Smooth muscle cell of the umbilical artery (primary cell): ENCODE measurements at places on chromosomes 5 and 9. TPM values are rescaled to one million over a fixed set of nuclear protein-coding genes. Genes with fewer than 3 reads are reported as not detected.

The IQGAP2 gene
- total RNA-seq = 4.3 and 51.4 TPM in 2 replicates

The PCDHGB4 gene
- 25.5 and 27.3 TPM in 2 replicates for total RNA-seq

The SLC6A7 gene
- total RNA-seq = not detected in 2 replicates

The MARCHF3 gene
- 58.2 and 73.6 TPM in 2 replicates for total RNA-seq

The CDKN2A gene
- 25.8 and 27.9 TPM in 2 replicates for total RNA-seq

The SAXO1 gene
- 0.05 TPM in 1 of 2 replicates, not detected in the other for total RNA-seq

The SPATA31C1 gene
- total RNA-seq = not detected in 2 replicates

The C5orf46 gene
- total RNA-seq = 16.0 and 16.8 TPM in 2 replicates

The BRD3OS gene
- total RNA-seq = 16.3 and 19.1 TPM in 2 replicates

The ABLIM3 gene
- total RNA-seq = 4.2 and 11.3 TPM in 2 replicates

The QRFP gene
- not detected in 2 replicates for total RNA-seq

The TMEM161B gene
- total RNA-seq = 14.3 and 17.1 TPM in 2 replicates

The SLC22A5 gene
- 4.2 and 4.8 TPM in 2 replicates for total RNA-seq

The MARVELD2 gene
- 0.30 and 1.3 TPM in 2 replicates for total RNA-seq

The NELFB gene
- total RNA-seq = 36.5 and 54.9 TPM in 2 replicates

The OR1J2 gene
- total RNA-seq = not detected in 2 replicates

The IL5 gene
- not detected in 2 replicates for total RNA-seq

The LCN9 gene
- total RNA-seq = not detected in 2 replicates

The MELK gene
- total RNA-seq = 3.0 and 20.4 TPM in 2 replicates

The TBC1D9B gene
- 52.9 and 90.9 TPM in 2 replicates for total RNA-seq

The OGN gene
- 0.59 TPM in 1 of 2 replicates, not detected in the other for total RNA-seq

The NXNL2 gene
- total RNA-seq = 0.89 and 0.97 TPM in 2 replicates

The FAM200C gene
- 4.8 and 5.1 TPM in 2 replicates for total RNA-seq

The SLC25A2 gene
- 0.28 and 0.30 TPM in 2 replicates for total RNA-seq

The DRD1 gene
- under 0.01 TPM in 1 of 2 replicates, not detected in the other for total RNA-seq

The GABRA1 gene
- total RNA-seq = 0.30 TPM in 1 of 2 replicates, not detected in the other

The ACTL7B gene
- total RNA-seq = not detected in 2 replicates

The PRRX2 gene
- 0.14 and 0.59 TPM in 2 replicates for total RNA-seq

The TRIP13 gene
- total RNA-seq = 4.2 and 21.2 TPM in 2 replicates

The COL23A1 gene
- 0.09 TPM in 1 of 2 replicates, not detected in the other for total RNA-seq

The GFI1B gene
- total RNA-seq = 0.05 TPM in 1 of 2 replicates, not detected in the other

The TICAM2 gene
- 5.0 and 5.6 TPM in 2 replicates for total RNA-seq

The MRRF gene
- total RNA-seq = 24.9 and 29.5 TPM in 2 replicates

The SLC6A19 gene
- total RNA-seq = not detected in 2 replicates

The PPP2R2B gene
- total RNA-seq = 0.18 TPM in 1 of 2 replicates, not detected in the other

The PFN3 gene
- total RNA-seq = not detected in 2 replicates

The GPR151 gene
- total RNA-seq = not detected in 2 replicates

The RGS7BP gene
- 0.18 and 0.30 TPM in 2 replicates for total RNA-seq

The GCNT4 gene
- total RNA-seq = 0.23 and 0.59 TPM in 2 replicates

The OBP2A gene
- not detected in 2 replicates for total RNA-seq

The IRX2 gene
- not detected in 2 replicates for total RNA-seq

The TTC16 gene
- total RNA-seq = 0.05 TPM in 1 of 2 replicates, not detected in the other

The PCBD2 gene
- 4.8 and 5.6 TPM in 2 replicates for total RNA-seq

The B4GALT7 gene
- total RNA-seq = 72.1 and 94.4 TPM in 2 replicates

The TRIM36 gene
- 1.4 and 1.5 TPM in 2 replicates for total RNA-seq

The PCDHGA10 gene
- total RNA-seq = 6.8 and 8.6 TPM in 2 replicates

The TNC gene
- total RNA-seq = 193 and 206 TPM in 2 replicates

The SV2C gene
- total RNA-seq = not detected in 2 replicates

The GPR150 gene
- total RNA-seq = under 0.01 and 0.28 TPM in 2 replicates

The ST8SIA4 gene
- 20.9 and 44.2 TPM in 2 replicates for total RNA-seq

The PCDHGB2 gene
- total RNA-seq = 2.1 and 2.4 TPM in 2 replicates

The CKS2 gene
- total RNA-seq = 34.1 and 80.7 TPM in 2 replicates

The PCDHGA7 gene
- total RNA-seq = 4.2 and 6.8 TPM in 2 replicates

The PHF24 gene
- total RNA-seq = 0.05 and 0.30 TPM in 2 replicates

The SHROOM1 gene
- 1.8 and 2.1 TPM in 2 replicates for total RNA-seq

The PCDHA12 gene
- 0.18 and 0.59 TPM in 2 replicates for total RNA-seq

The PPP3R2 gene
- not detected in 2 replicates for total RNA-seq
